Mesenteric fat pad (tissue), 1 donor: ENCODE measurements at places on chromosomes 5 and 9. TPM values are rescaled to one million over a fixed set of nuclear protein-coding genes. Genes with fewer than 3 reads are reported as not detected.
A peak's percentile ranks its signal among the peaks of the same experiment; 100 is the strongest.

DNA sequence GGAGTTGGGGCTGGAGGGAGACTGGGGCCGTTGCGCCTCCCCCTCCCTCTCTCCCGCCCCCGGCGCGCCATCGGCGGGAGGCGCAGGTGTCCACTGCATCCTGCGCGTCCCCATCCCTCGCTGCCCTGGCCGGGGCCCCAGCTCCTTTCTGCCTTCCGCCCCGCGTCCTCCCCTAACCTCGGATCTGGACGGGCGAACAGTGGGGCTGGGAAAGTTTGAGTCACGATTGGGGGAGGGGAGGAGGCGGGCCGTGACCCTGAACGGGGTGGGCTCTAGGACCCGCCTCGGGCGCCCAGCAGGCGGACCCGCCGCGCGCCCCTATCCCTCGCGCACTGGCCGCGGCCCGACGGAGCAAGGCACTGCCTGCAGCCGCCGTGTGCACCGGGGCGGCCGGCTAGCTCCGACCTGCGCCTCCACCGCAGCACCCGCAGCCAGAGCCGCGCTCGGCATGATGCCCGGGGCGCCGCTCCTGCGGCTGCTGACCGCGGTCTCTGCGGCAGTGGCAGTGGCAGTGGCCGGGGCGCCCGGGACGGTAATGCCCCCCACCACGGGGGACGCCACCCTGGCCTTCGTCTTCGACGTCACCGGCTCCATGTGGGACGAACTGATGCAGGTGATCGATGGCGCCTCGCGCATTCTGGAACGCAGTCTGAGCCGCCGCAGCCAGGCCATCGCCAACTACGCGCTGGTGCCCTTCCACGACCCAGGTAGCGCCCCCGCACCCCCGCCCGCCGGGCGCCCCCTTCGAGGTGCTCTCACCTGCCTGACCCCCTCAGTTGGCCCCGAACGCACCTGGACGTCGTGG, at the start of gene HMCN2:
Gene HMCN2 (plus strand): TSS at position 330 of the 805 bp plus-strand sequence. CDS start 119 bp downstream, at position 449.
- DNase-seq: peak; percentile 88

DNA sequence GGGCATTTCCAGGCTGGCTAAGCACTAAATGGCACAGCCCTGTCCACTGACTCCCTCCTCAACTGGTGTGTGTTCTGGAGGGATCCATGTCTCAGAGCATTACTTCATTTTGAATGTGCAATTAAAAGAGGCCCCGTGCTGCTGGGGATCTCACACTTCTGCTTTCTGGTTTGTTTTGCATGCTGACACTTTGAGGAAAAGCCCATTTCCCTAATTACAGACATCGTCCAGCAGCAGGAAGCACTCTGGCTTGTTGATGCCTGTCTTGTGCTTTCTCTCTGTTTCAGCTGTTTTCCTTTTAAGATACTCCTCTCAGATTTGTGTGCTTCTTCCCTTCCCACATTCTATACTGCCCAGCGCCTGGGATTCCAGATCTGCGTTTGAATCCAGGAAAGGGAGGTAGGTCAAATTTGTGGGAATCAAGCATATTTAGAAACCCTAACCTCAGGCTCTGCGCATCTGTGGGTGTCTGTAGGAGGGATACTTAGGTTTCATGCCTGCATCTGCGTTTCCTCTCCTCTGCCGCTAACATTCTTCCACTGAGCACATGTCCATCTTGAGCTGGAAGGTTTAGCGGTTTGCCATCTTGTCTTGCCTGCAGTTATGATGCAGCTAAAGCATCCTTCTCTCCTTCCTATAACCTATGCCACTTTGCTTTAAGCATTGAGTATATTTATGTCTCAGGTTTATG, 25.7 kb downstream of the SYK start:
- DNase-seq: no peak

Gene CSF1R
- 58.6 TPM for total RNA-seq

DNA sequence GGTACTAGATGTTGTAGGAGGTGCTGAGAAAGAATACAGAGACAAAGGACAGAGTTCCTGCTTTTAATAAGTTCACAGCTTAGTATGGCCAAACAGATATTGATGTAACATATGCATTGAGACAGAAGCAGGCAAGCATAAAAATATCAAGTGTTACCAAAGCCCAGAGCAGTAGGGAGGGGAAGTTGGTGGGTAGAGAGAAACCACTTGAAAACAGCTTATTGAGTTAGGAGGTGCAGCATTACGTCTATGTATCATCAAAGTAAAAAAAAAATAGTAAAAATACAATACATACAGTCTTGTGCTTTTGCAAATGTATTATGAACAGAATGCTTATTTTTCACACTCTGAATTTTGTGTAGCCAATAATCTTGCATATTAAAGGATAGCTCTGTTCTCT, 441.8 kb upstream of the SGCD start:
- DNase-seq: no peak

GRCh38 chr9:98332405-98332831, 77.0 kb upstream of the TBC1D2 start:
- no peak for DNase-seq

GRCh38 chr9:134632329-134632728, 9.3 kb upstream of the COL5A1 start:
- DNase-seq: peak; percentile 68

Gene NR5A1
- not detected for total RNA-seq

DNA sequence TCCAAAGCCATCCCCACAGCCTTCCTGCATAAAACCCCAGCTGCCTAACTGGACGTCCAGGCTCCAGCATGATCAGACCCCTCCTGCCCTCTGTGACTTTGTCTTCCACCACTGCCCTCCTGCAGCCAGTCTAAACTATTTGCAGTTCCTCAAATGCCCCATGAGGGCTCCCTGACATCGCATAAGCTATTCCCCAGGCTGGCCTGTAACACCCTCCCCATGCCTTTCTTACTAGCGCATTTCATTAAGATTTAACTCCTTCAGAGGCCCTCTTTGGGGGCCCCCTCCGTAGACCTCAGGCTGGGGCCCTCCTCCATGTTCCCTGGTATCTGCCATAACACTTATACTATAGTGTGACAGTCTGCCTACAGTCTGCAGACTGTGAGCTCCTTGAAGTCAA, 15.5 kb upstream of the SMIM23 start:
- no peak for DNase-seq

- DNase-seq: no peak
These were observed 55.9 kb downstream of the IRF1 start for GRCh38 chr5:132434416-132435286.

Gene CSF2
- total RNA-seq: not detected

Gene NEUROG1
- total RNA-seq: not detected

- no peak for DNase-seq
These were observed 63.5 kb downstream of the HMCN2 start for GRCh38 chr9:130329061-130329460.

DNA sequence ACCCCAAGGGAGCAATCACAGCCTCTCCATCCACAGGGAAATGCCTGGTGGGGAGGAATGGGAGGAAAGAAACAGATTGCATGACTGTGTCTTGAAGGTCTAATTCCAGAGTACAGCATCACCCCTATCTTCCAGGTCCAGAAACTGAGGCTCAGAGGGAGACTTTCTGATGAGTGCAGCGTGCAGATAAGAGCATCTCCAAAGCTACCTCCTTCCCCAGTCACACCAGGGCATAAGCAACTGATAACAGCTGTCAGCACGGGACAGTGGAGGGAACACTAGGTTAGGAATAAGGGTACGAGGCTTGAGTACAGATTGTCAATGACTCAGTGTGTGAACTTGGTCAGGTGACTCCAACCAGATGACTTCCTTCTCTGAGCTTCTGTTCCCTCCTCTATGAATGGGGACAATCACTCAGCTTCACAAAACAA, 126.9 kb downstream of the KCNIP1 start:
- no peak for DNase-seq

DNA sequence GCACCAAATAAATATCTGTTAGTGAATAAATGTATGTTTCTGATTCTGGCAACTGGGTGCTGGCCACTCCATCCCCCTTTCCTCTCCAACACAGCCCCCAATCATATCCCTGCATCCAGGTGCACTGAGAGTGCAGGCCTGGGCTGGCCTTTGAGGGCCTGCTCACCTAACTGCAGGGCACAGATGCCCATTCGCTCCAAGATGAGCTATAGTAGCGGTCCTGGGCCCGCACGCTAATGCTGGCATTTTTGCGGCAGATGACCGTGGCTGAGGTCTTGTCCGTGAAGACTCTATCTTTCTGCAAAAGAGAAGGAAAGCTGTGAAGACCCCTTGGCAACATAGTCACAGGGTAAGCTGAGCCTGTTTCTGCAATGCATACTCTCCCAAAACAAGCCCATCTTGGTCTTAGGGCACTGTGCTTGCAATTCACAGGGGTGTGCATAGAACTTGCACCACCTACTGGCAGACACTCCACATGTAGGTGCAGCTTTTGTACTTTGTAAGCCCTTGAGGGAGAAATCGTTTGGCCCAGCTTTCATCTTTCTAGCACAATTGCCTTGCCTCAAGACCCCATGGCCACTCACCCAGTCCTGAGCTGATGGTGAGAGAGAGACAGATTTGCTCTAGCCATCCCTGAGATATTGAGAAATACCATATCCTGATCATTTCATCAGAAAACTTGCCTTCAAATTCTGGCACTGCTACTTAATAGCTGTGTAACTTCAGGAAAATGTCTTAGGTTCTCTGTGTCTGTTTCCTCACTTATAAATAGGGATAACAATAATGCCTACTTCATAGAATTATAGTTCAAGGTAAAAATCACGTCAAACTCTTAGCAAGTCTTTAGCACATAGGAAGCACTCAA, 13.5 kb downstream of the IL12B start:
- no peak for DNase-seq

- DNase-seq: no peak
These were observed 332.4 kb downstream of the NTRK2 start for GRCh38 chr9:85001925-85002324.

- no peak for DNase-seq
These were observed 195.8 kb downstream of the ERCC6L2 start for GRCh38 chr9:96071076-96071814.

Gene OBP2B
- total RNA-seq: not detected

DNA sequence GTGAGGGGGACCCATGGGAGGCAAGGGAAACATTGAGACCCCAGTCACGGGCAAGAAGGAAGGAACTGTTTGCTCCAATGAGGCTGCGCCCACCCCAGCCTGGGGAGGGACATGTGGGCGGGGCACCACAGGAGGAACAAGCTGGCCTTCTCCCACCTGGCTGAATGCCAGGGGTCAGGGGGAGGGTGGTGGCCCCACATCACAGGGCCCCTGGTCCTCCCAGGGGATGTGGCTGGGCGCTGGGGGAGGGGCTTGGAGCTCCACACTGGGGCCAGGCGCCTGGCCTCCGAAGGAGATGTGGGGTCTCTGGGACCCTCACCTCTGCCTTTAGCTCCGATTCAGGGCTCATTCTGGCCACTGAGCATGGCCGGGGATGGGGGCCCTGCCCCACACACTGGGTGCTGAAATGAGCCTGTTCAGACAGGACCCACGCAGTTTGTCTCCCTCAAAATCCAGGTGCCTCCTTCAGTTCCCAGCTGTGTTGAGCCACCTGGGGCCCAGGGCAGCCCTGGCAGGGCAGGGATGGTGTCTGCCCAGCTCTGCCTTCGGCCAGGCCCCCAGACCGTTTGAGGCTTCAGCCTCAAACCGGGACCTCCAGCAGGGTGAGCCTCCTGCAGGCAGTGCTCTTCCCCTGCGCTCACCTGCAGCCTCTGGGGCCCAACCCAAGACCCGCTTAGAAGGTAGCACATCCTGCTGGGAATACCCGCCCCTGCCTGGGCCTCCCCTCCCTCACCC, 33.2 kb upstream of the NOTCH1 start:
- DNase-seq: no peak

Gene CD72
- 7.0 TPM for total RNA-seq

- no peak for DNase-seq
These were observed 76.1 kb downstream of the ARRDC3 start for GRCh38 chr5:91307048-91307447.

GRCh38 chr5:115320006-115320405, 23.6 kb upstream of the CCDC112 start:
- DNase-seq: no peak

GRCh38 chr5:126267438-126267837, 155.8 kb upstream of the GRAMD2B start:
- DNase-seq: no peak

Gene SLC6A19
- total RNA-seq: 0.32 TPM

Gene ARAP3
- 24.2 TPM for total RNA-seq

DNA sequence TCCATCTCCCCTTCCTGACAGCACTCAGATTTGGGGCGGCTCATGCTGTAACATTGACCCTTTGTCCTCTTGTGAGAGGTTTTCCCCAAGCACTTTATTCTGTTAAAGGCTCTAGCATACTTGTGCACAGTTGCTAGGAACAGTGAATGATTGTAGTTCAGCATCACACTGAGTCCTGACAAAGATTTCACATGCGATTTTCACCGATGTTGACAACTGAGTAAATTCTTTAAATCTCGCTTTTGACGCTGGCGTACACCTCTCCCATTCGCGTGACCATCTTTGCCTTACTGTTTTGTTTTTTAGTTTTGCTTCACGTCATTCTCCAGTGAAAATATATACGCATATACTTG, 780 bp downstream of the CDC37L1 start:
- no peak for DNase-seq

Gene SLC25A2
- total RNA-seq: 0.61 TPM

DNA sequence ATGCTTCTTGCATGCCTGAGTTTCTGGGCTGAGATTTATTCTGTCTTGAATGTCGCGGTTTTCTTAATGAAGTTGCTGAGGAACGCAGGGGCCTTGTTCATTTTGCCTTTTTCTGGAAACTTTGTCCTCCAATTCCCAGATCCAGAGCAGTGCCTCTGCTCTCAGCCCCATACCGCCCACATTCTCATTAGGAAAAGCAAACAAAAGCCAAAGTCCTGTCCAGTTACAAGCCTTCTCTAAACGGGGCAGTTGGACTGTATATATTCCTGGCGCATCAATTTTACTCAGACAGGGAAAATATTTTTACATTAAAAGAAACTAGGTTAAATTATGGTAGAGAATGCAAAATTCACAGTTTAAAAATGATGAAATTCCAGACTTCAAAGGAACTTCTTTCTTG, 1.2 kb upstream of the PSAT1 start:
- DNase-seq: no peak

Gene MTX3
- total RNA-seq: 13.0 TPM

DNA sequence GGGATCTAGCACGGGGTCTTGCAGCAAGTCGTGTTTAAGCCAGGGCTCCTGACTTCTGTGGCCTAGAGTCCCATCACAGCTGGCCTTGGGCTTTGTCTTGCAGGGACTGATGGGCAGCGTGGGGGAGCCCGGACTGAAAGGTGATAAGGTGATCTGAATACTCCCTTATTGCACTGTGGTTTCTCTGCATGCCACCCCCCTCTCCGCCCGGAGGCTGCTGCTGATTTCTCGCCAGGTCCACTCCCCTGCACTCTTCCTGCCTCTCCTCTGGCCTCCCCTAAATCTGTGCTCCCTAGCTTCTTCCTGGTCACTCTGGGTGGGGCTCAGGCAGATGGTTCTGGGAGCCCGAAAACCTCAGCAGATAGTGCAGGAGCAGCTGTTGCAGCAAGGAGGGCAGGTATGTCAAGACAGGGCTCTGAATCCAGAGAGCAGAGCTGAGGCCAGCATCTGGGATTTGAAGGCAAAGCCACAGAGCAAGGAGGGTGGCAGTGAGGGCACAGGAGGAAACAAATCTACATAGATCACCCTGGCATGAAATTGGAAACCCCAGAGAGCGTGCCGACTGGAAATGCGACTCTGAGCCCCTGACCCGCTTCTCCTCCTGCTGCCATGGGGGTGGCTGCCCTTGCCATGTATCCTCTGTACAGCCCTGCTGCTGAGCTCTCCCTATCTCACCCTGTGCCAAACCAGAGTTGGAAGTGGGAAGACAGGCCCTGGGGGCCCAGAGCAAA, 76.5 kb downstream of the COL27A1 start:
- no peak for DNase-seq

Gene PCDHGA2
- total RNA-seq: 3.7 TPM
